ENCODE measurements at places on chromosomes 2 and 18.

DNA sequence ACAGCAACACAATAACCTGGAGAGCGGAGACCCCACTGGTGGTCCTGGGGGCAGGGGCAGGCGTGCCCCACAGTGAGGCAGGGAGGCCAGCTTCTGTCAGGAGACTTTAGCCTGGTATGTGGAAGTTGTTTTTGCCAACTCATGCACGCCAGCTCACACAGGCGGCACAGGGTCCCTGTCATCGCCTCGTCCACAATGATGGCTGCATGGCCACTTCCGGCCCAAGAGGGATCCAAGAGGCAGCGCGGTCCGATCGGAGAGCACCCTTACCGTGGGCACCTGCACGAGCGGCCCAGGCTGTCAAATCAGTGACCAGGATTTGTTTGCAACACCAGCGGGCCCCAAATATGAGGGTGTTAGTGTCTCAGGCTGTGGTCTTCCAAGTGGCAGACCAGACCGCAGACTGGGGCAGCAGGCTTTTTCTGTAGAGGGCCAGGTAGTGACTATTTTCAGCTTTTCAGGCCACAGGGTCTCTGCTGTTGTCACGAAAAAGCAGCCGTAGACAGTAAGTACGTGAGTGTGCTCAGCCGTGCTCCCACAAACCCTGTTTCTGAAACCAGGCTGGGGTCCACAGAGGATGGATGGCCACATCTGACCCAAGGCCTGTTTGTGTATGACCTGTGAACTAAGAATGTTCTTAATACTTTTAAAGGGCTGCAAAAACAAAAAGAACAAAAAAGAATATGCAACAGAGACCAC is 21.2 kb downstream of the SNED1 start:
- no peak for DNase-seq

- DNase-seq = no peak
Measured at GRCh38 chr2:202612145-202612544, 22.6 kb upstream of the FAM117B start.

GRCh38 chr18:74230922-74231714 is 60.6 kb downstream of the CYB5A start:
- DNase-seq = no peak

GRCh38 chr18:3448838-3449511 is 997 bp upstream of the TGIF1 start:
- peak; percentile 94 for DNase-seq

- no peak for DNase-seq
Measured at GRCh38 chr2:121485039-121485438, 45.6 kb upstream of the RNU4ATAC start.

GRCh38 chr18:37563931-37564392 is 1.6 kb downstream of the CELF4 start:
- DNase-seq = peak; percentile 87

DNA sequence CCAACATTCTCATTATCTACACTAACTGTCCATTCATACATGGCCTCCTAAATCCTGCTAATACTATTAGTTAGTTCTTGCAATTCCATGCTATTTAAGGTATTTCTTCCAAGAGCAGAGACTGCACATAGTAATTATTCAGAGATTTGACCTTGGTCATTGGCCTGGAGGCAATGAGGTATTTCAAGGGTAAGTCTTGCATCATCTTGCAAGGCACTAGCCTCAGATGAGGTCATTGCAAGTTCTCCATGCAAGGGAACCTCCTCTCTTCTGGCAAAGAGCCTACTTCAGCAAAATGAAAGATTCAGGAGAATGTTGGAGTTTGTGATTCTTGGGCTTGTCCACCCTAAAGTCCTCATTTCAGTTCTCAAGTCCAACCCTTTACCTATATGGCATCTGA is 48.5 kb upstream of the IKZF2 start:
- no peak for DNase-seq

DNA sequence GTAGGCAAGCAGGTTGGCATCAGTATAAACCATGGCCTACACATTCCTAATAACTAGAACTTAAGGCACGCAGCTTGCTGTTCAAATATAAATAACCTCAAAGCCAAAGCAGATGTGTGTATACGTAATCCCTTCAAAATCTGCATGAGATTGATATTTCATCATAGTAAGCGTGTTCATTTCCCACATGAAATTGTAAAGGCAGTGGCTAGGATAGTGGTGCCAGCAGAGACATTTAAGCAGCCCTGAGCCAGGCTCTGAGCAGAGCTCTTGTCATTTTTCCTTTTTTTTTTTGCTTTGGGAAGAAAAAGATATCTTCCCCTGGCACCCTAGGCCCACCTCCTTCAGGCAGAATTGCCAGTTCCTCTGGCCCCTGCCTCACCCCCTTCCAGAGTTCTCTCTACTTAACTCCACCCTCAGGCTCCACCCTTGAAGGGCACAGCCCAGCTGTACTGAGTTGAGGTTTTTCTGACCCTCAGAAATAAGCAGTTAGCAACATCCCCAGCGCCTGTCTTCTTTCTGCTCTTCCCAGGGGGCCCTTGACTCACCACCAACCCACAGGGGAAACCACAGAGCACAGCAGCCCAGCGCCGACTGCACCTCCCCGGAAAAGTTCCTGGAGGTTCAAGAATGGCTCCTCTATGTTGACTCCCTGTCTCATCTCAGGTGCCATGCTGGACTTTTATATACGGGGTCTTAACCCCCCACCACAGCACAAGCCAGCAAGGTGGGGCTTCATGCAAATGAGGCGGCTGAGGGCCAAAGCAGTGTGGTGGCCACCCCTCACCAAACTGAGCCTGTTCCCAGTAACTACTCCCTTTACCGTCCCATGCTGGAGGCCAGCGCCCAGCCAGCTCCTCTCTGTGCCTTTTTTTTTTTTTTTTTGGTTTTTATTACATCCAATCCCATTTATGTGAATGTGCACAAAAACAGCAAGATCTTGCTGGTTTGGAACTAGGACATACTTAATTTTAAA is 84.7 kb downstream of the EHD3 start:
- no peak for DNase-seq

DNA sequence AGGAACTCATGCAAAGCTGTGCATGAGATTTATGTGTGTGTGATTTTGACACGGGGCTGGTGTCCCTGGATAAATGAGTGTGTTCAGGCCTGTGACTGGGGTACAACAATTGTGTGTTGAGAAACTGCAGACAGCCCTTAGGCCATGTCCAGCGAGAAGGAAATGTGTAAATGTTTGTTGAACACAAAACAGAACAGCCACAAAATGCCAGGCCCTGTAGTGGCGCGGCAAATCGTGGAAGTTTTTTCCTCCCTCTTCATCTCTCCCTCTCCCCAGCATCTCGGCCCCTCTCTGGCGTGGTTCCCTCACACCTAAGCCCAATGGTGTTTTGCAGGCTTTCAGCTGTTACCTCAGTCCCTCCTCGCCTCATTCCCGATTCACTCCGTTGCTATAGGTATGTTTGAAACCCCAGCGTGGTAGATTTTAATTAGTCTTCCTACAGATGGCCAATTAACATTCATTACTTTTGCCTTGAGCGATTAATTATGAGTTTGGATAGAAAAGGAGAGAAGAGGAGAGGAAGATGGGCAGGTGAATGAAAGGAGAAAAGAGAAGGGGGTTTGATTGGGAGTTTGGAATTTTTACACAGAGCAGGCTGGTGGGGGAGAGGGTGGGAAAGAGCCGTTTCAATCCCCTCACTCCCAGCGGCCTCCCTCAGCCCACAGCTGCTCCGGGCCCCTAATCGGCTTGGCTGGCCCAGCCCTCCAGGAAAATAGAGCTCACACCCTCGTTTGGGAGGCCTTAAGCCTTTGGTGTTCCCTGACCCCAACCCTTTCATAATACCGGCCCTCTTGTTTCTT is 10.8 kb downstream of the SPR start:
- no peak for DNase-seq

DNA sequence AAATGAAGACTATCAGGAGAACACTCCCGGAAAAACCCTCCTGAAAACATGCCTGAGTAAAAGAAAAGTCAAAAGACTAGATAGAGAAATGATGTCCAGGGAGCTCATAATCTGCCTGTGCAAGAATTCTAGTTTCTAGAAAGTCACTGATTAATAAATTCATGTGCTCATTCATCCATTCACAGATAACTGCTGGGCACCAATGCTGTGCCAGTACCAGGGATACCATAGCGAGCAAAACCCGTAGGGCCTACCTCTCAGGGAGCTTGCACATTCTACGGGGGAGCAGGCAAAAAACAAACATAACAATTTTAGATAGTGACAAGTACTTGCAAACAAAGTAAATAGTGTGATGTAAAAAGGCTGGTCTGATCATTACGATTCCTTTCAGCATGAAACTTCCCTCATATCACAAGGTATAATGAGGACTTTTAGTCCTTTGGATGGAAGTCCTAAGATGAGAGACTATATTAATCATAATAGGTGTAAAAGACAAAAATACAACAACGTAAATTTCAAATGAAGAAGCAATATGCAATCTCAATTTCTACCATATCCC is 289.9 kb downstream of the AFF3 start:
- no peak for DNase-seq

- DNase-seq = no peak
Measured at GRCh38 chr2:189096769-189097447, 82.7 kb downstream of the COL5A2 start.

All from DMS79 treated with DMSO at 0.1 percent for 48 hours (cell line).